Hematopoietic multipotent progenitor cell treated with erythropoietin and hydrocortisone succinate and interleukin-3 and kit ligand, for 8 days (in vitro differentiated cells): ENCODE measurements at places on chromosomes 11 and 22.
A peak's percentile ranks its signal among the peaks of the same experiment; 100 is the strongest.

GRCh38 chr22:50016308-50016987, 3.9 kb upstream of the IL17REL start:
- no peak for DNase-seq

- DNase-seq = no peak
These were observed 85.3 kb upstream of the MYO18B start for GRCh38 chr22:25656724-25657123.

DNA sequence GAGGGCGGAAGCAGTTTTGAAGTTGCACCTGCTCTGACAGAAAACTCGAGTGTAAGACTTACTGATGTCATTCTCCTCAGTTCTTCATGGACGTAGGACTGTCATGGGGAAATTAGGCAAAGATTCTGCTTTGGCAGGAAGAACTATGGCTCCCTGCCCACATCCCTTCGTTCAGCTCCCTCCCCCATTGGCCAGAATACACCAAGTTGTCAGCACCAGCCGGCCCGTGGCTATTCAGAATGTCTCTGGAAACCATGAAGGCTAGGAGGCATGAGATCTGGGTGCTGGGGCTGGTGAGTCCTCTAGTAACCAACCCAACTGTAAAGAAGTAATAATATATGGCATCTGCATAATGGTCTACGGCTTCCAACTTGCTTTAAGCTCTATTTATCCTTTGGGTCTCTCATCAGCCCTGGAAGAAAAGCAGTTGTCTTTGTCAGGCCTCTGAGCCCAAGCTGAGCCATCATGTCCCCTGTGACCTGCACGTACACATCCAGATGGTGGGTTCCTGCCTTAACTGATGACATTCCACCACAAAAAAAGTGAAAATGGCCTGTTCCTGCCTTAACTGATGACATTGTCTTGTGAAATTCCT, 74.1 kb downstream of the PIWIL4 start:
- DNase-seq = no peak

GRCh38 chr11:74221816-74222215, 50.7 kb downstream of the PPME1 start:
- DNase-seq = no peak

- DNase-seq = peak; percentile 4
These were observed 53.2 kb downstream of the OR4C6 start for GRCh38 chr11:55714982-55715888.

DNA sequence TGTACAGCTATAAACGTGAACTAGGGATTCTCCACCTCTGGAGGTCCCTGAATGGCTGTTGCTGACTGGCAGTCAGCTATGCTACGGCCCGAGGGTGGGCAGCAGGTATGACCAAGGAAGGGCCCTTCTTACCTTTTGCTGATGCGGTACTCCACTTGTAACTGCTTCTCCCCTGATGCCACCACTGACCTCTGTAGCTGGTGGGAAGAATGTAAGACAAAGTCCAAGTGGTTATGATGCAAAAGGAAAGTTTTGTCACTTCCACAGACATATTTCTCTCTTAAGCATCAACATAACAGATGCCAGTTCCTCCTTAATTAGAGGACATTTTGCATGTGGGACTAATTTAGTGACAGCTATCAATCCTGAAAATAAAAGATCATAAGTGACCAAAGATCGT, 32.2 kb downstream of the P4HA3 start:
- DNase-seq = no peak

DNA sequence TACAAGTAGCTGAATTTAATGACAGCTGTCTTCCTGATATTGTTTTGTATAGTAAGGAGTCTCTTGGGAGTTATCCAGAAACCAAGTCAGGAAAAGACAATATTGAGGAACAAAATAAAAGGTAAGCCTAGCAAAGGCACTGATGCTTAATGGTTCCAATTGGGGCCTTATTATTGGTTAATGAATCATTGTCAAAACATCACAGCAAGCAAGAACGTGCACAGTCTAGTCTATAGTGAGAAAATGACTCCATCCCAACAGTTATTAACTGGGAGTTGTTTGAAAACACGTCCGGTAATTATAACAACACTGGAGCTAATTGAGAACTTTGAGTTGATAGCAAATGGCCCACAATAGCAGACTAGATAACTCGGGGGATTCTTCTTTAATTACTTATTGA, 17.7 kb downstream of the BSX start:
- DNase-seq = no peak
